ENCODE measurements at places on chromosomes 11 and 22.
A peak's percentile ranks its signal among the peaks of the same experiment; 100 is the strongest.

DNA sequence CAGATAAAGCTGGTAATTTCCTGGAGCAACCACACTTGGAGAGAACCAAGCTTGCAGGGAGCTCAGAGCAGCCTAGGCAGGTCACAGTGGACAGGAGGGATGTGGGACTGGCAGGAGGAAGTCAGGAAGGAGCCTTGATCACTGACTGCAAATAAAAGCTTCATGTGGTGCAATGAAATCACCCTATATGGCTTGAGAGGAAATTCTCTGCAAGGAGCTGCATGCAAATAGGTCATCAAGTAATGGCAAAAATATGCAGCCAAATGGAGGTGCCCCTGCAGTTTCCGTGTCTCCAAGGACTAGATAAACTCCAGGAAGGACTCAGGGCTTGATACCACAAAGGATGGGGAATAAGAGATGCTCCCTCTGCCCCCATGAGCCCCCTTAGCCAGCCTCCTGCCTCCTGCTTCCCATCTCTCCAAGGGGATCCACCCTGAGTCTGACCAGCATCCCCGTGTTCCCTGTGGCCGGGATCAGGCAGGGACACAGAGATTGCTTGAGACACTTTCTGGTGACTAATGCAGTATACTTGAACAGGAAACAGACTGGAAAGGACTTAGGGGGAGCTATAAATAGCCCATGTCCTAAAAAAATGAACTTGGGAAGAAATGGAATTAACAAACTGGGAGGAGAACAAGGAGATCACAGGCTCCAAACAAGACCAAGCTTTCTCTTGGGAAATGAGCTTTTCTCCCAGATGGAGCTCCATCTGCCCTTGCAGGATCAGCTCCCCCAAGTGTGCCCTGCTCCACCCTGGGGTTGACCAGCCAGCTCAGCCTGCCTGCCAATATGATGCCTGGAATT lies 23.9 kb upstream of the MICAL2 start:
- no peak for DNase-seq

DNA sequence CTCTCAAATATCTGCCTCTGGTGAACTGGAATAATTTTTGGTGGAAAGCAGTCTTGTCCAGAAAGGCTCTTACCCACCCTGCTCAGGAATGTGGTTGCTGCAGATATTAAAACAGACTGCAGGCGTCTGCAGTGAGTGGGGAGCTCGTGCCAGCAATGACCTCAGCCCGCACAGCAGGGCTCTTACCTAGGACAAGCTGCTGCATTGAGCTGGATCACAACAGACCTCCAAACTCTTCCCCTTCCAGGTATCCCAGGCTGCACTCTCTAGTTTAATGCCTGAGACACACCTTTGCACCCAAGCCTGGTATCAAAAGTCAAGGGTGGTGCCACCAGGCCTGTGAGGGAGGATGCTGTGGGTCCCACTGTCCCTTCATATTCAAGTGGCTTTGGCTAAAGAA lies 69.7 kb upstream of the CDON start:
- peak; percentile 79 for DNase-seq

DNA sequence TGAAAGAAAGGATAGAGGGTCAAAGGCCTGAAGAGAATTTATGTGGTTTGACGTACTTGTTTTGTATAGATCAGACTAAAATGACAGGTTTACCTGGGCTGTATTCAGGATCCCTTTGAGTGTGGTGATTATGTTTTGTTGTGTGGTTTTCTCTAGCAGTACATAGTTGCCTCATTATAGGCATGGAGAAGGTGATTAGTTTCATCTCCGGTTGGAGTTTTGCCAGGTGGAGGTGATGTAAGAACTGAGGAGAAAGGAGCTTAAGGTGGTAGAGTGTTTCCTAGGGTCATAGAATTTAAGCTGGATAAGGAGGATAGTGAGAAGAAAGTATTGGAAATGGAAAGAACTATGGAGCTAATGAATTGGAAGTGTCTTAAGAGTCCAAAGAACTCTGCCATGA lies 229.0 kb downstream of the TMEM135 start:
- no peak for DNase-seq

- no peak for DNase-seq
Measured at GRCh38 chr11:25453471-25453870, 878.5 kb upstream of the ANO3 start.

- no peak for DNase-seq
Measured at GRCh38 chr22:20256551-20257211, 11.4 kb downstream of the RTN4R start.

GRCh38 chr11:67381244-67381972 lies 8.0 kb upstream of the CLCF1 start:
- DNase-seq, result no peak

GRCh38 chr11:121615501-121615900 lies 162.7 kb upstream of the SORL1-AS1 start:
- DNase-seq, result no peak

DNA sequence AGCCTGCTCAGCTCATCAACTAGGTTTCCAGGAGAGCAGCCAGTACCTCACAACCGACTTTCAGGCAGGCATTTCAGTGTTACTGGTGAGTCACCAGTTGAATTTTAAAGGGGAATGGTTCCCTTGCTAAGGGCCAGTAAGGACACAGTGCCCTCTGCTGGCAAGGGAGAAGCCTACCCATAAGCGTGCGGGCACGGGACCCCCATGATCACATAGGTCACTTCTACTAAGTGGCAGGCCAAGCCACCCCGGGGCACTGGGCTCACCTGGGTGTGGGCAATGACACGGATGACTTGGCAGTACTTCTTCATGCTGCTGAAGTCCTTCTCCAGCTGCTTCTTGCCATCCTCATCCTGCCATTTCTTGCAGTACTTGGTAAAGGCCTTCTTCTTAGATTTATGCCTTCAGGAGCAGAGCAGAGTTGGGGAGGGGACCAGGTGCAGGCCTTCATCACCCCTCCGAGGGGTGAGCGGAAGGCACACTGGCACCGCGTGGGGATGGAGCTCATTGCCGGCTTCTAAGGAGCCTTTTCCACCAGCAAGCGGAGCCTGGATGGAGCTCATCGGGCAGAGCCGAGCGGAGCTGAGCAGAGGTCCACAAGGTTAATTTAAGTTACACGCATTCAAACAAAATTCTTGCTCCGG lies 2.9 kb downstream of the RPL3 start:
- no peak for DNase-seq

- no peak for DNase-seq
Measured at GRCh38 chr11:111310723-111311122, 12.4 kb downstream of the POU2AF3 start.

DNA sequence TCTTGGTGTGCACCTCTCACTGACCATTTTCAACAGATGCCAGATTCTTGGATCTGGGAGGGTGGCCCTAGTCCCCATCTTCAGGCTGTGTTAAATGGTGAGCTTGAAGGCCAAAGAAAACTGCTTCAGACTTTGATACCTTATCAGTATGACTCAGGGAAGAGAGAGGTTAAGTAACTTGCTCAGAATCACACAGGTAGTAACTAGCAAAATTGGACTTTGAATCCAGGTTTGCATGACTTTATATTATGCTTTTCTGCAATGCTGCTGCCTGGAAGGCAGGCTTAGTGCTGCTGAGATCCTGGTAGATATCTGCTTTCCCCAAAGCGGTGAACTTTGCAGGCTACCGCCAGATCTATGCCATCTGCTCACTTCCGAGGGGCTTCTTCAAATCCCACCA lies 487.3 kb downstream of the INSC start:
- DNase-seq, result no peak

DNA sequence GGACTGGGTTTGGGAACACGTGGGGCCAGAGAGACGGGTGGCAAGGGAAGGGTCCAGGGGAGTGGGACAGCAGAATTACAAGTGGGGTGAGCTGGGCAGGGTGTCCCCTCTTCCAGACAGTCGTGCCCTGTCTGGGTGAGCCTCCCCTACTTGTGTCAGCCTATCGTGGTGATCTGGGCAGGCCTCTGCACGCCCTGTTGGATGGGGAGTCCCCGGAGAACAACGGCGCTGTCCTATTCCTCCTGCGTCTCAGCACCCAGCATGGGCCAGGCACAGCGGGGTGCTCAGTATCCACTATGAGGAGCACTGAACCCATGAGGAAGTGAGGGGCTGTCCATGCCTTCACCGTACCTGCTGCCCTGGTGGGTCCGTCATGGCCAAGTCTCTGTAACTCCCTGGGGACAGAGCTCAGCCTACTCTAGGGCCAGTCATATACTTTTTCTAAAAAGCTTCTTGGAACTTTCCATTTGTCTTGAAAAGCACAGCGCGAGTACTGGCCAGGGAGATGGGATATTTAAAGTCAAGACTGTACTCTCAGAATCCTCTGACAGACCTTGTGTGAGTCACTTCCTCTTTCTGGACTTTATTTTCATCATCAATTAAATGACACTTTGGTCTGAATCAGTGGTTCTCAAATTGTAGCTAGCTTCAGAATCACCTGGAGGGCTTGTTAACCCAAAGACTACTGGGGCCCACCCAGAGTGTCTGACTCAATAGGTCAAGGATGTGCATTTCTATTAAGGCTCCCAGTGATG lies 81.7 kb upstream of the NECTIN1 start:
- DNase-seq, result peak; percentile 73

GRCh38 chr22:38707346-38707745 lies 1.6 kb downstream of the GTPBP1 start:
- no peak for DNase-seq

GRCh38 chr11:23123753-23124152 lies 263.5 kb upstream of the CCDC179 start:
- no peak for DNase-seq

DNA sequence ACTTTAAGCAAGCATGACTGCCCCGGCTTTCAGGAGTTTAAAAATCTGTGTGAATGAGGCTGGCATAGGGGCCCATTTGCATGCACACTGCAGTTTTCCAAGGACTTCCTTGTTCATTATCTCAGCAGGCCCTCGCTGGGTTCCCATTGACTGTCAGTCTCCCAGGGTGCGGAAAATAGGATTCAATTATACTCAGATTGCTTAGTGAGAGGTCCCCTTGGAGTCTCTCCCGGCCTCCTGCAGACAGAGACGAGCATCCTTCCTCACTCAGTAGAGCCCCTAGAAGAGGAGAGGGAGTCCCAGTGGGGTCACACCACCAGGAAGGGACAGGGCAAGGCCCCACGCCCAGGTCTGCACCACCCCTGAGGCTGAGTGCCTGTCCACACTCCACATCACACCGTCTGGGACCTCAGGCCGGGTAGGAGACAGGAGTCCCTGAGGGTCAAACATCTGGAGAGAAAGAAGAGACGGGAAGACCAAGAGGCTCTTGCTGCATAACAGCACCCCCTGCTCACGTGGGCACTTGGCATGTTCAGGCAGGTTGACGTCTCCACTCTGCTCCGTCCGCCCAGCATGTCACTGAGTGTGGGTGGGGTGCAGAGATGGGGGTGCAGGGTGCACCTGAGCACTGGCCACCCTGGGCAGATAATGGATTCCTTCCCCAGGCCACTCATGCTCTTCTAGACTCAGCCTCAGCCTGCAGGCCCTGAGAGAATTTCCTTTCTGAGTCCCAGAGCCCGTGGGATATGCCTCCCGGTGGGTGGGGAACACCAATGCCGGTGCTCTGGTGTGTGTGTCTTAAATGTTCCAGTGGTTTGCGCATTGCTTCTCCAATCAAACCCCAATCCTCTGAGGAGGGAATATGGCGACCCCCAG lies 58.8 kb downstream of the MCM5 start:
- no peak for DNase-seq

GRCh38 chr11:76512851-76513653 lies 68.2 kb downstream of the EMSY start:
- DNase-seq, result no peak

GRCh38 chr11:68099057-68099456 lies 22.1 kb downstream of the CHKA start:
- DNase-seq, result no peak

GRCh38 chr11:128745311-128746136 lies 51.7 kb downstream of the FLI1 start:
- DNase-seq, result no peak

DNA sequence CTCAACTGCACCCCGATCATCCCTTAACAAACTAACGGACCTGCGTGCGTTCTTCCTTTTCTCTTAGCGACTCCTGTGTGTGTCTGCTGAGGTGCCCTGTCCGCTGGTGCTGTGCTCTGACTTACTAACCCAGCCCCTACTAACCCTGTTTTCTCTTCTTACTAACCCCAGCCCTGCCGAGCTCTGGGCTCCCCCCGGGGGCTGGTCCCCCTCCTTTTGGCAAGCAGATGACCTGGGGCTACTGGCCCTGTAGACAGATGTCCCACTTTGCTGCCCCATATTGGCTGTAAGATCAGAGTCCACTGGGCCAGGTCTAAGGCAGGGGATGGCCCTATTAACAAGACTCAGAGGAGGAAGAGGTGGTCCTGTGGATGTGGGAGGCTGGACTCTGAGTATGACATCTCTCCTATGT lies 14.7 kb downstream of the MIAT start:
- no peak for DNase-seq

DNA sequence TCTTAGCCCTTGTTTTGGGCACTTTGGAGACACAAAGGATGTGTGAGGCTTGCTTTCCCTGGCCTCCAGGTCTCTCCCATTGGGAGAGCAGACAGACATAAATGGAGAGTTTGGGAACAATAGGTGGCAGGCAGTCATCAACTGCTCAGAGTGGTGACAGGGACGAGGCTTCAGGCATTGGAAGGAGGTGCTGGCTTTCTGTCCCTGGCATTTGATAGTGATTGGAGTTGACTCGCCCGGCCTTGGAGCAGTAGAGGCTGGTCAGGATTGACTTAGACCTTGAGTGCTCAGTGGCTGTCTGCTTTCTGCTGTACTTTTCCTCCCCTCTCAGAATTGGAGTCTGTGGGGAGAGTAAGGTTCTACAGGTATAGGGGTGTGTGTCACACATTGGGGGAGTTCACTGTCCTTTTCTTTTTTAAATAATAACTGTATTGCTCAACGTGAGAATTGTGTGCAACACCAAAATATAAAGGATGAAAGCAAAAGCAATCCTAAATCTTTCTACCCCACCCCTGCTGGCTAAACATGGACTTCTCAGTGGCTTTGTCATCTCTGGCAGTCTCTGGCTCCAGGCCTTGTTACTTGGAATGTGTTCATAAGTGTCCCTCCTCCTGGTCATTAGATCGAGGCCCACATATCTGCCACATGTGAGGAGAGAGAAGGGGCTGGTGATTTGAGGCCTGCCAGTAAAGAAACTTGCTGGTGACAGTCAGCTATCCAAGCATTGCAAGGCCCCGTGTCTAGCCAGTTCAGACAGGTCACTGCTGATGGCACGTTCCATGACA lies 21.1 kb downstream of the SHISA8 start:
- no peak for DNase-seq

DNA sequence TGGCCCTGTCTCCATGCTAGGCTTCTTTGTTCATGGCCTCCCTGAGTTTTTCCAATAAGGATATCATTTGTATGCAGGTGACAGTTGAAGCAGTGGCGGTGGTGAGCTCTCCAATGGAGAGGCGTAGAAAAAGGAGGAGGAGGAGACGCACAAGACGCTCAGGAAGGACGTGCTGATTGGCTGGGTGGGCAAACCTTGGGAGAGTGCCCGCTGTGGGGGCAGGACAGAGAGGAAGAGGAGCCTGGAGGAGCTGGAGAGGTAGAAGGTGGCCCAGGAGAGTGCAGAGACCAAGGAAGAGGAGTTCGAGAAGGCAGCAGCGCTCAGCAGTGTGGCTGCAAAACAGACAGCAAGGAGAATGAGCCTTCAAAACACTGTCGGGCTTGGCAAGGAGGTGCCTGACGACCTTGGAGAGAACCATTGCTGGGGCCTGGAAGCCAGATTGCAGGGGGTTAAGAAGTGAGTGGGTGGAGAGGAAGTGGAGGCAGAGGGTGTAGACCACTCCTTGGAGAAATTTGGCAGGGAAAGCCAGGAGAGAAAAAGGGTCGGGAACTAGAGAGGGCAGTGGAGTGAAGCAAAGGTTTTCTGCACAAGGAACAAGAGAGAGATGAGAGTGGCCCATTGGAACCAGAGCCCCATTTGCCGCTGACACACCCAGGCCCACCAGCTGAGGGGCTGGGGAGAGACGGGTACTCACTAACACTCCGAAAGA lies 7.5 kb downstream of the CLCF1 start:
- DNase-seq, result no peak

- no peak for DNase-seq
Measured at GRCh38 chr22:33576205-33576604, 344.1 kb downstream of the LARGE1 start.

Measured in chondrocyte (in vitro differentiated cells).